ENCODE measurements at places on chromosomes 12 and 14. TPM values are rescaled to one million over a fixed set of nuclear protein-coding genes. Genes with fewer than 3 reads are reported as not detected.

- H3K27me3 ChIP-seq = no peaks in the 10 kb centered on the region
- no peak overlapping the region for H3K27ac ChIP-seq
- no peak for DNase-seq
- H3K4me3 ChIP-seq = peak overlapping the region; percentile 40
- peaks cover 14% of the 10 kb centered on the region for H3K4me1 ChIP-seq
Observed at GRCh38 chr14:70415788-70416187, 1.1 kb downstream of the SYNJ2BP start.

- H3K4me3 ChIP-seq = no peak overlapping the region
- H3K36me3 ChIP-seq = no peaks in the 10 kb centered on the region
- no peak overlapping the region for H3K27ac ChIP-seq
- no peaks in the 10 kb centered on the region for H3K4me1 ChIP-seq
- H3K27me3 ChIP-seq = peaks cover 21% of the 10 kb centered on the region
Observed at GRCh38 chr12:114681116-114681871, 2.7 kb downstream of the TBX3 start.

- DNase-seq = no peak
- peaks cover 5% of the 10 kb centered on the region for H3K36me3 ChIP-seq
- H3K4me3 ChIP-seq = no peak overlapping the region
- no peaks in the 10 kb centered on the region for H3K27me3 ChIP-seq
- H3K27ac ChIP-seq = no peak overlapping the region
Observed at GRCh38 chr12:851913-852312, 97.6 kb downstream of the RAD52 start.

DNA sequence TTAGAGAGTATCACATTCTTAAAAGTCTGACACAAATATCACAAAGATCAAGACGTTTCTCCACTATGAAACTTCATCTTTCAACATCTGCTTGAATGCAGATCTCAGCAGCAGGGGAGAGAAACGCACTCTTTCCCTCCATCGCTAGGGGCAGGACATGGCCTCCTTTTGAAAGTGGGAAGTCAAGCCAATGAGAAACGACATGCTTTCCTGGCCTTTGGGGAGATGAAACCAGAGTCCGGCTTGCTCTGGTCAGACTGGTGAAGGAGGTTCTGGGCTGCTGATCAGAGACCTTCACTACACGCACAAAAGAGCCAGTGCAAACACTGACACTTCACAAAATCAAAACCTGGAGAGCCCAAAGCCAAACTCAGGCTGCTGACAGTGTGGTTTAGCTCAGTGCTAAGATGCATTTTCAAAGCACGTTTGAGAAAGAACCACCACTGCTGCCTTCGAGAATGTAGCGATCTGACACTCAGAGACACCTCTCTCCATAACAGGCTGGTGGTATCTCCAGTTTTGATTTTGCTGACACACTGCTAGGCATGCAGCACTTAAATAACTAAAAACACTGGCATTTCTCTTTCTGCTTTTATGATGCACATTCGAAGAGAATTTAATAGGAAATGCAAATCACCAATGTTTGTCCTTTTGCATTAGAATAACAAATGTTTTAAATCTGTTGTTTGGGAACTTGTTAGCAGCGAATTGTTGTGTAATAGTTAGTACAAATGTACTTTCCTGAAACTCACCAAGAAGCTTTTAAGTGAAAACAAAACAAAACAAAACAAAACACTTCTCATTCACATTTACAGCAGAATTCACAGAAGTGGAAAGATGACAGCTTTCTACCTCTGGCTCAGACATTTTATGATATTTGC, 93.9 kb upstream of the OVCH1 start:
- H3K4me3 ChIP-seq = no peak overlapping the region
- no peaks in the 10 kb centered on the region for H3K36me3 ChIP-seq

- H3K4me3 ChIP-seq = no peak overlapping the region
- no peaks in the 10 kb centered on the region for H3K36me3 ChIP-seq
- H3K27ac ChIP-seq = no peak overlapping the region
Observed at GRCh38 chr12:81417056-81417455, 339.2 kb downstream of the ACSS3 start.

GRCh38 chr12:107395817-107396216, 289.8 kb upstream of the PWP1 start:
- H3K4me3 ChIP-seq = no peak overlapping the region
- no peak overlapping the region for H3K27ac ChIP-seq
- no peak for DNase-seq
- no peaks in the 10 kb centered on the region for H3K36me3 ChIP-seq
- H3K4me1 ChIP-seq = peaks cover 22% of the 10 kb centered on the region

DNA sequence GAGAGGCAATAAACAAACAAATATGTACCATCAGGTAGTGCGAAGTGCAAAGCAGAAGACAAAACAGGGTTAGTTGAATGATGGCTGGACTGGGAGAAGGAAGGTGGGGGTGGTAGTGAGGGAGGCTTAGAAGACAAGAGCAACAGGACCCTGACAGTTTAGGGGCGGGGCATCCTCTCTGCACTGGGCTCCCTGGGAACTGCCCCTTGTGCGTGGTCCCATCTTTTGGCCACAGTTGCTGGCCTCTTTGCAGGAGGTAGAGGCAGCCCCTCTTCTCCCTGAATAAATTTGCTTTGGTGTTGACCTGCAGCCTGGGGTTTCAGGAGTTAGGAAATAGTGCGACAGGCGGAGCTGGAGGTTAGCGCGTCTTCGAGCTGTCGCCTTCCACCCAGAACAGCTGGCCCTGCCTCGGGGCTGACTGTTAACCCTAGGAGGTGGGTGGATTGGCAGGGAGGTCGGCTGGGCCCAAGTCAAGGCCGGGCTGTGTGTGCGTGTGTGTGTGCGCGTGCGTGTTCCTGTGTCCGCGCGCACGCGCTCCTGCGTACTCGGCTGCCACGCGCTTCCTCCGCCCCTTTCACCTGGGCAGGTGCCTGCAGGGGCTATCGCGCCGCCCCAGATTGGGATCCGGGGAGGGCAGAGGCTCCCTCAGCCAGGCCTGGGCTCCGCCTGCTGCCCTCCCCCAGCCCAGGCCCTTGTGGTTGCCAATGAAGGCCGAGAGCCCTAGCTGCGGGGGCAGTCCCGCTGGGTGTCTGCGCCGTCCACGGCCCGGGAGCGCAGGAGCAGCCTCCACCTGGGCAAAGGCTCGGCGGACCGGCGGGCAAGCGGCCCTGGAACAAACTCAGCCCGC, 180.8 kb downstream of the ADCK1 start:
- no peaks in the 10 kb centered on the region for H3K27me3 ChIP-seq
- no peak overlapping the region for H3K4me3 ChIP-seq
- H3K4me1 ChIP-seq = no peaks in the 10 kb centered on the region

DNA sequence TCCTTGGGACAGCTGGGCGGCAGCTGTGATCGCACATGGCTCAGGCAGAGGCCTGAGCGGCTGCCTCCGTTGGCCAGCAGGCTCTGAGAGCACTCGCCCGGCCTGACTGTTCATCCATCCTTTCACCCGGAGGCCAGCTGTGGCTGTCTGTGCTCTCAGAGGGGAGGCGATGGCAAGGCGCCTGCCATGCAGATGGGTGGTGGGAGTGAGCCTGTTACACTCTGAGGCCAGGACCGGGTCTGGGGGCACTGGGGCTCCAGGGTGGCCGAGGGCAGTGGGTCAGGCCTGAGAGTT, 292.3 kb downstream of the TMEM121 start:
- H3K27me3 ChIP-seq = no peaks in the 10 kb centered on the region
- no peak for DNase-seq
- H3K4me1 ChIP-seq = no peaks in the 10 kb centered on the region
- no peak overlapping the region for H3K27ac ChIP-seq
- H3K4me3 ChIP-seq = no peak overlapping the region
- no peaks in the 10 kb centered on the region for H3K36me3 ChIP-seq

DNA sequence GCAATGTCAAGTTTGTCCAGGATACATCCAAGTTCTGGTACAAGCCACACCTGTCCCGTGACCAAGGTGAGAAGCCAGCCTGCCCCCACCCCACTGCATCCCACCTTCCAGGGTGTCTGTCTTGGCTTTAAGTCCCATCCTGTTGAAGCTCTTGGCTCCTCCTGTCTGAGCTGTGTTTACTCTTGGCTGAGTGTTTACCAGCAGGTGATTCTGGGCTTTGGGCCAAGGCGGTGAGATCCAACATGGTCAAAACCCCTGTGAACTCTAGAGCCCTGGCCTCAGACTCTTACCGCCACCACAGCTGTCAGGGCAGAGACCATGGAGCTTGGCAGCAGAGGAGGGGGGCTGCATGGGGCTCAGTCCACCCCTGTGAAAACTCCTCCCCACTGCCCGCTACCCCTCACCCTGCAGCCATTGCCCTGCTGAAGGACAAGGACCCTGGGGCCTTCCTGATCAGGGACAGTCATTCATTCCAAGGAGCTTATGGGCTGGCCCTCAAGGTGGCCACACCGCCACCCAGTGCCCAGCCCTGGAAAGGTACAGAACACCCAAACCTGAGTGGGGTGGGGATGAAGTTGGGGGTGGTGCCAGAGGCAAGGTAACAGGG, 11.6 kb downstream of the TNS2 start:
- H3K4me1 ChIP-seq = peaks cover 3% of the 10 kb centered on the region
- H3K36me3 ChIP-seq = peaks cover 32% of the 10 kb centered on the region
- H3K27me3 ChIP-seq = no peaks in the 10 kb centered on the region

Gene SYNDIG1L
- not detected for total RNA-seq

Gene TEX52
- total RNA-seq = not detected

Gene LRTM2
- not detected for total RNA-seq

Gene TGM1
- 7.7 TPM for total RNA-seq

Gene C3AR1
- total RNA-seq = 3.0 TPM

Gene CPM
- 4.4 TPM for total RNA-seq
